ENCODE measurements at places on chromosomes 7 and 10. TPM values are rescaled to one million over a fixed set of nuclear protein-coding genes. Genes with fewer than 3 reads are reported as not detected.

DNA sequence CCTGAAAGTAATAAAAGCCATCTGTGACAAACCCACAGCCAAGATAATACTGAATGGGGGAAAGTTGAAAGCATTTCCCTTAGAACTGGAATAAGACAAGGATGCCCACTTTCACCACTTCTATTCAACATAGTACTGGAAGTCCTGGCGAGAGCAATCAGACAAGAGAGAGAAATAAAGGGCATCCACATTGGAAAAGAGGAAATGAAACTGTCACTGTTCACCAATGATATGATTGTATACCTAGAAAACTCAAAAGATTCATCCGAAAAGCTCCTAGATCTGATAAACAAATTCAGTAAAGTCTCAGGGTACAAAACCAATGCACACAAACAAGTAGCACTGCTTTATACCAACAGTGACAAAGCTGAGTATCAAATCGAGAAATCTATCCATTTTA, 581.7 kb upstream of the TEX47 start:
- DNase-seq, result no peak

DNA sequence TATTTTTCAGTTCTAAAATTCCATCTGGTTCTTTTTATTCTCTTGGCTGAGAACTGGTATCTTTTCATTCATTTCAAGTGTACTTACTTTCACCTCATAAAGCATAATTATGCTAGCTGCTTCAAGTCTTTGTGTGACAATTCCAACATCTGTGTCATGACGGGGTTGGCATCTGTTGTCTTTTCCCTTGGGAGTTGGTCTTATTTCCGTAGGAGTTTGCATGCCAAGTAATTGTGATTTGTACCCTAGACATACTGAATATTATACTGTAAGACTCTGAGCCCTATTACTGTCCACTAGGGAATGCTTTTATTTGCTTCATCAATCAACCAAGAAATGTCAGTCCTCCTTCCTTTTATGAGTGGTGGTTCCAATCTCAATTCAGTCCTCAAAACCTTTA, 24.6 kb upstream of the HUS1 start:
- no peak for DNase-seq

- no peak for DNase-seq
Observed at GRCh38 chr10:17497446-17498030, 43.1 kb upstream of the ST8SIA6 start.

DNA sequence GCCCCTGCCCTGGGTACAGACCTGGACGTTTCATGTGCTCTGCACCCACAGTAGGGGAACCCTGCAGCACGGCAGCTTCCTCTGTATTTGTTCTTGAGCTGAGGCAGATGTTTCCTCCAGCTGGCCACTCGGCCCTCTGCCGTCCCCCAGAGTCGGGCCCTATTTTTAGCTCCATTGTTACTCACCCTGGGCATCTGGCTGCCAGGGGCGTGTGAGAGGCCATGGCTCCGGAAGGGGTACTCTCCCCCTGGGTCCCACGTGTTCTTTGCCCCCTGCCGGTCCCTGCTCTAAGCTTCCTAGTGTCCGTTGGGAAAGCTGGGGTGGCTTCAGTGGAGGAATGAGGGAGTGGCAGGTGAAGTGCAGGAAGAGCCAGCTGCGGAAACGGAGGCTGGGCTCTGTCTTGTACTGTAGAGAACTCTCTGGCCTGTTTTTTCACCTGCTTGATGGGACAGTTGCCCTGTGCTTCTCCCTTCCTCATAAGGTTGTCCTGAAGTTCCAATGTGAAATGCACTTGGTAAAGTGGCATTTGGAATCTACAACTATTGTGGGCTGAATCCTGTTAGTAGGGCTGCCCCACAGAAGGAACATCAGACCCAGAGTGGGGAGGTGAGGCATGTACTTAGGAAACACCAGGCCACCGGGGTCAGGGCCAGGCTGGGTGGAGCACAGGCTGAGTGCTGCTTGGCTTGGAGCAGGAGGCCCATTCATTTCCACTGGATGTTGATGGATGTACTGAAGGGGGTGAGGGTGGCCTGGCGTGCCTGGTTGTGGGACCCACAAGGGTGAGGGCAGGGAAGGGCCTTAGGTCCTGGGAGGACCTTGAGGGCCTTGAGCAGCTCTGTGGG, 30.6 kb downstream of the PALD1 start:
- no peak for DNase-seq

Gene SLC26A3
- polyA plus RNA-seq, result 0.11 TPM

Gene ZNF365
- 0.26 TPM for polyA plus RNA-seq

Gene AKR1B1
- 107 TPM for polyA plus RNA-seq
